ENCODE measurements at places on chromosomes 3 and 15.

- DNase-seq, result no peak
Measured at GRCh38 chr3:139332092-139332491, 11.7 kb upstream of the MRPS22 start.

- DNase-seq, result no peak
Measured at GRCh38 chr3:64300790-64301423, 75.6 kb upstream of the PRICKLE2 start.

DNA sequence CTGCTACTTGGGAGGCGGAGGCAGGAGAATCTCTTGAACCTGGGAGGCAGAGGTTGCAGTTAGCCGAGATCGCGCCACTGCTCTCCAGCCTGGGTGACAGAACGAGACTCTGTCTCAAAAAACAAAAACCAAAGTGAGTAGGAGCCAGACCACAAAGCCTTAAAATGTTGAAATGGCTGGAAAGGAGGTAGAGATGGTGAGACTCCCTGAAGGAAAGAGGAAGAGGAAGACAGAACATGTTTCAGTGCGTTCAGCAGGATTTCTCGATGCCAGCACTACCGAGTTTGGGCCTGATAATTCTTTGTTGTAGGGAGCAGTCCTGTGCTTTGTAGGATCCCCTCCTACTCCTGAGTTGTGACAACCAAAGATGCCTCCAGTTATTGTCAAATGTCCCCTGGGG, 189.9 kb downstream of the AKAP13 start:
- no peak for DNase-seq

DNA sequence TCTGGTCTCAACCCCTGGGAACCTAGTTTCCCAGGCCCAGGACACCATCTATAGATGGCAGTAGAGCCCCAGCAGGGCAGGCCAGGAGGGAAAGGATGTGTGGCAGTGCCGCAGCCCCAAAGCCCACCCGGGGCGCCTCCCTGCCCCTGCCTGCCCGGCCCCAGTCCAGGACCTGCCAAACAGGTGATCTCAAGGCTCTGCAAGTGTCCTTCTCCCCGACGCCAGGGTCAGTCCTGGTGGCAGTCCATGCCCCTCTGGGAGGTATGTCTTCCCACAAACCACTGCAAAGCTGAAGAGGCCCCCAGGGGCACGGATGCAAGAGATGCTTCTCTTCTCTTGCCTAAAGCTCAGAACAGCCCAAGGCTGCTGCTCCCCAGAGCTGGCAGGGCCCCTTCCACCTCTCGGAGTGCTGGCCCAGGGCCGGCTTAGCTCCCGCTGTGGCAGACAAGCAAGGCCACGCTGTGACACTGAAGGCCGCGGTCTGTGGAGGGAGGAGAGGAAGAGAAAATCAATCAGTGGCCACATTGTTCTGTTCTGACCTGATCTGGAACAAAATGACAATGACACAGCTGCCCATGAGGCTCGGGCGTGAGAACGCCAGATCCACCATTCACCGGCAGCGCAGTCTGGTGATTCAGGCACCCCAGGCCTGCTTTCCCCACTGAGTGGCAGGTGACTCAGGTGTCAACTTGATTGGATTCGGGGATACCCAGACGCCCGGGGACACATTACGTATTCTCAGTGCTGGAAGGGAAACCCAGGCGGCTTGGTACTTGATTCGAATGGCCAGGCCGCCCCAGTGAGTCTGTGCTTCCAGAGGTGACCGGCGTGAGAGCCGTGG, 34.0 kb downstream of the KLHL25 start:
- no peak for DNase-seq

DNA sequence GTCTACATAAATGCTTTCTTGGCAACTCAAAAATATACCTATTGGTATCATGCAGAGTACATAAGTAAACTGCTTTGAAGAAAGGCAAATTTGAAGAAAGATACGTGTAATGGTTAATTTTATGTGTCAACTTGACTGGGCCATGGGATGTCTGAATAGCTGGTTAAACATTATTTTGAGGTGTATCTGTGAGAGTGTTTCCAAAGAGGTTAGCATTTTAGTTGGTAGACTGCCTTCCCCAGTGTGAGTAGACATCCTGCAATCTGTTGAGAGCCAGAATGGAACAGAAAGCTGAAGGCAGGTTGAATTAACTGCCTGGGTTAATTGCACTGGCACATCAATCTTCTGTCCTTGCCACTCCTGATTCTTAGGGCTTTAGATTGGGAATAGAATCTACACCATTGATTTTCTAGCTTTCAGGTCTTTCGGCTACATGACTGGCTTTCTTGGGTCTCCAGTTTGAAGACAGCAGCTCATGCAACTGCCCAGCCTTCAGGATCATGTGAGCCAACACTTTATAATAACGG, 98.3 kb downstream of the CMSS1 start:
- DNase-seq, result no peak

All from stimulated activated CD4-positive, alpha-beta T cell treated with anti-CD3 and anti-CD28 coated beads, Interleukin-2, amount 100 ng/mL, for 4 hours (primary cell).